ENCODE measurements at places on chromosomes 2 and 18.

GRCh38 chr2:154375579-154375931, 322.9 kb upstream of the KCNJ3 start:
- peak; percentile 84 for DNase-seq

GRCh38 chr2:207483066-207483465, 46.7 kb upstream of the CREB1 start:
- no peak for DNase-seq

DNA sequence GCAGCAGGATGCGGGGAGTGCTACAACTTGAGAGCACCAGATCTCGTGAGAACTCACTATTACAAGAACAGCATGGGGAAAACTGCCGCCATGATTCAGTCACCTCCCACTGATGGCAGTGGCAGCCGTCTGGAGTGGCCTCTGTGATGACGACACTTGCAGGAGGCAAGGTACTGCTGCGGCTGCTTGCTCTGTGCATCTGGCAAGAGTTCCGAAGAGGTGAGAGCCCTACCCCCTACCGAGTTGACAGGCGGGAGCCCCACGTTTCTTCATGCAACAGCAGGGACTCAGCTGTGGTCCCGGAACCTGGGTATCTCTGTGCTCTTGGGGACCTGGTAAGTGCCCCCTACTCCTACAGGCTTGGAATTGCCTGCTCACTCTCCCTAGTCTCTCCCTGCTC, 1672.7 kb upstream of the TMEFF2 start:
- DNase-seq = no peak

DNA sequence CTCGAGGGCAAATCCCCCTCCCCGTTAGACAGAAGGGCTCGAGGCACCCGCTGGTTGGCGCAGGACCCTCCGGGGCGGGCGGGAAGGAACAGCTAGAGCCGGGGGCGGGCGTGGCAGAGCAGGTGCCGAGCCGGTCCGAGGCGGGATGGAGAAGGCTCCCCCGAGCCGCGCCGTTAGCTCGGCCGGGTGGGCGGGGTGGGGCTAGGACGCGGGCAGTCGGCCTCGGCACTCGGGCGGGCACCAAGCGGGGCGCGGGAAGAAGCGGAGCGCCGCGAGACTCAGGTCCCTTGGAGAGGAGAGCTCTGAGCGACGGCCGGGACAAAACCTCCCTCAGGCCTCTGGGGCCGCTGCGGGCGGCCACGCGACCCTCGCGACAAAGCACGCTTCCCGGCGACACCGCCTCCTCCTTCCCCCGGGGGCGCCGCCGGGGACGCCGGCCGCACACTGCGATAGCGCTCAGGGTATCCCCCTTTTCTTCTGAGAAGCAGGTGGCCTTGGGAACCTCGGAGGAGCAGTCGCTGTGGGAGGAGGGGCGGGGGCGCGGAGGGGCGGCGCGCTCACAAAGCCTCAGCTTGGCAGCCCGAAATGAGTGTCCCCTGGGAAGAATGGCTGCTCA, 721 bp downstream of the FHOD3 start:
- peak; percentile 80 for DNase-seq

DNA sequence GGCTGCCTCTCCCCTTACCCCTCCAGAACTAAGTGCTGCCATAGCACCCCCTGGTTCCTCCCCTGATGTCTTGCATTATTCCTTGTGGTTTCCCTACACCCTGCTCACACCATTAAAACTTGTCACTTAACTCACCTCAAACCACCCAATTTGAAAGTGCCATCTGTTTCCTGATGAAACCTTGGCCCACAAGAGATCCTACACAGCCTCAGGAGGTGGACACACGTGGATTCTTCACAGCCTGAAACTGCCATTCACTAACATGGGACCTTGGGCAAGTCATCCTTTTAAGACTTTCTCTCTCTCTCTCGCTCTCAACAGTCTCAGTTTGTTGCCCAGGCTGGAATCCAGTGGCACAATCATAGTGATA, 27.5 kb upstream of the FAM124B start:
- no peak for DNase-seq

GRCh38 chr2:49289711-49290110, 135.4 kb upstream of the FSHR start:
- no peak for DNase-seq

GRCh38 chr2:6917761-6918421, 679 bp downstream of the RNF144A start:
- DNase-seq = no peak

GRCh38 chr2:72813841-72814240, 12.0 kb downstream of the EXOC6B start:
- DNase-seq = no peak

DNA sequence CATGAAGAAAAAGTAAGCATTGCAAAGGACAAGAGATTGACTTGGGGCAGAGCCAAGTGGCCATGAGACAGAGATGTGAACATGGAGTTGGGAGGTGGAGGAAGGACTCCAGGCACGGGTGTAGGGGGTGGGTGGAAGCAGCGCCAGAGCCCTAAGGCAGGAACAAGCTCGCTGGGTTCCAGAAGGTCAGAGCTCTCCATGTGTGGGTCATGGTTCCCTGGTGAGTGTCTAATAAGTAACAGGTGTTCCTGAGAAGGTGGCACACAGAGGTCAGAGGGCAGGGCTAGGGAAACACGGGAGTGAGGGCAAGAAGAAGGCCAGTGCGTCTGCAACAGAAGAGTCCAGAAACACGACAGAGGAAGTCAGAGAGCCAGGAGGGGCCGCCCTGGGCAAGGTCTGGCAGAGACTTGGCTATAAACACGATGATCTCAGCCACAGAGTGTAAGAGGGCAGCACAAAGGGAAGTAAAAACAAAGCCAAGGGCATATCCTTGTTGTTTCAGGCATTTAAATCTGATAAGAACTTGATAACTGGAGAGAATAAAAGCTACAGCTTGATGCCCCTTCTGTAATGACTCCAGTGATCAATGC, 260.8 kb downstream of the TGIF1 start:
- no peak for DNase-seq

DNA sequence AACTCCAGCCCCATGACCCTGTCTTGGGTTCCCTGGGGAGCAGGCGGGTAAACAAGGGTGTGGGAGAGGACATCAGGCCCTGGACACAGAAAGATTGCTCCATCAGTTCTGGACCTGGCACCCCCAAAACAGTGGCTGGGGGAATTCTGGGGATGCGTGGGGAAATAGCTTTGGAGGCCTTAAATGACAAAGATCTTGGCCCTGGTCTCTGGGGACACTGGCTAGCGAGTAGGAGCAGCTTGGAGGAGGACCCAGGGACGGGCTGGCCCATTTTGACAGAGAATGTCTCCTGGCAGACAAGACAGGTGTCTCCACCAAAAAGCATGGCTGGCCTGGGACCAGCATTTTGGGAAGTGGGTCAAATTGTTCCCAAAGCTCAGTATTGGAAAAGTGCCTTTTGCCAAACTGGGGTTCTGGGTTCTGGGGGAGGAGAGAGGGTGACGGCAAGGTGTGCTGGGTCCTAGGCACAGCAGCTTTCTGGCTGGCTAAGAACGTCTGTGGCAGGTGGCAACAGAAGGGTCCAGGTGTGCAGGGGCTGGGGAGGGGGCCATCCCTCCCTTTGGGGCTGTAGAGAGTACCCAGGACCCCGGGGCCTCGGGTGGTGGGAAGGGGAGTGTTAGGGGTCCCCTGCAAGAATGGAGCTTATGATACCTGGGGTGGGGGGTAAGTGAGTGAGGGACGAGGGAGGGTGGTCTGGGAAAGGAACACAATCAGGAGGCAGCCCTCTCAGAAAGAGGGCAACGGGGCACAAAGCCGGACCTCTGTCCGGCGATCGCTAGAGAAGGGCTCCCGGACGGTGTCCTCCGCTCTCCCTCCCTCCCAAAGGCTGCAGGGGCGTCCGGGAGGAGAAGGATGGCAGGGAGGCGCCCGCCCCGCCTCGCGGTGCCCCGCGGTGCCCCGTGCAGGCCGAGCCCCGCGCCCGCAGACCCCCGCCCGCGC, 556 bp downstream of the CYRIA start:
- DNase-seq = no peak

DNA sequence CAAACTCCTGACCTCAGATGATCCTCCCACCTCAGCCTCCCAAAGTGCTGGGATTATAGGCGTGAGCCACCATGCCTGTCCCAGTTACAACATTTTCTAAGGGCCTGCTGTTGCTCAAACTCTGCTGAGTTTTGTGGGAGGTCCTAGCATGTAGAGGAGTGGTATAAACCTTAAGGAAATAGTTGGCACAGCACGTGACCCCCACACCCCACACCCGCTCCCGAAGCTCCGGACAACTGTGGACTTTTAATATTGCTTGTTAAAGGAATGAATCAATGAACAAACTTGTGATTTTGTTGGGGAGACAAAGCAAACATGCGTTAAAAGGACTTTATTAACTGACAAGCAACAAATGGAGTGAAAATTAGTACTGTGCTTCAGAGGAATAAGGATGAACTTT, 137.8 kb upstream of the GATA6 start:
- no peak for DNase-seq

DNA sequence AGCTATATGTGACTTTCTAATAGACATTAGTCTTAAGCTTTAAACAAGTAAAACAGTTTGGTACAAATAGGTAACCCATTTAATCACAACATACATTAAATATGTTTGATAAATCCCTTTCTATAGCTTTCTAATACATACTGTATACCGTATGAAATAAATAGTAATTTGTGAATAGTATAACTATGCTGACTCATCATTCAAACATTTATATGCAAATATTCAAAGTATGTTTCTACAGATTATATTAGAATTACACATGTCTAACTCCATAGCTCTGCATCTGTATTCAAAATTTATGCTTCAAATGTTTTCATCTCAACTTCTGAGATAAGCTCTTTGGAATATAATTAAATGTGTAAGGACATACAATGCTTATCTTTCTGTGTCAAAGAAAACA, 142.7 kb upstream of the ZNF804A start:
- DNase-seq = no peak

DNA sequence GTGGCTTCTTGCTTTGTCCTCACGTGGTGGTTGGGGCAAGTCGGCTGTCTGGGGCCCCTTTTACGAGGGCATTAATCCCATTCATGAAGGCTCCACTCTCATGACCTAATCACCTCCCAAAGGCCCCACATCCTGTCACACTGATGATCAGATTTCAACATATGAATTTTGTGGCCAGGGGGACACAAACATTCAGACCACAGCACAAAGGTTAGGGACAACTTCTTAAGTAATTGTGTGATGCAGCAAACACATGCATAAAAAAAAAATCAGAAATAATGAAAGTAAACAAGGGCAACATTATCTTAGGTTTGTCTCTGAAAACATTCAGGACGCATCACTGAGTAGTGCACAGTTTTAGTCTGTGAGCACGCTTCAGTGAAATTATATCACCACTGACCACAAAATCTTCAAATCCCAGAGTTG, 54.2 kb upstream of the FRZB start:
- DNase-seq = no peak
